ENCODE measurements at places on chromosomes 11 and 22.

DNA sequence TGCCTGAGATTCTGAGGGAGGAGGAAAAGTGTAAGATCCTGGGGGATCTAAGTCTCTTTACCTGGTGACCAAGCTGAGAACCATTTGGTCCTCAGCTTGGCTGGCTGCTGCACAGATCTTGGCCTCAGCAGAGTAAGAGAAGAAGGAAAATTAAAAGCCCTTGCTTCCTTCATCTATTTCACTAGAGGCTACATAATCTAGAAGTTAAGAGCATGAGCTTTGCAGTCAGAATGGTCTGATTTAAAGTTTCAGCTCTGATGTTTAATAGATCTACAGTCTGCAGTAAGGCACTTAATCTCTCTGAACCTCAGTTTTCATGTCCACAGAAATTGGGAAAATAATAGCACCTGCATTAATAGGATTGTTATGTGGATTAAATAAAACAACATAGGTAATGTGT is 3.1 kb upstream of the ZBTB16 start:
- no peak for DNase-seq

GRCh38 chr22:38861927-38862326 is 10.1 kb downstream of the CBX6 start:
- no peak for DNase-seq

- no peak for DNase-seq
Measured at GRCh38 chr11:130214861-130215530, 55.4 kb downstream of the ST14 start.

DNA sequence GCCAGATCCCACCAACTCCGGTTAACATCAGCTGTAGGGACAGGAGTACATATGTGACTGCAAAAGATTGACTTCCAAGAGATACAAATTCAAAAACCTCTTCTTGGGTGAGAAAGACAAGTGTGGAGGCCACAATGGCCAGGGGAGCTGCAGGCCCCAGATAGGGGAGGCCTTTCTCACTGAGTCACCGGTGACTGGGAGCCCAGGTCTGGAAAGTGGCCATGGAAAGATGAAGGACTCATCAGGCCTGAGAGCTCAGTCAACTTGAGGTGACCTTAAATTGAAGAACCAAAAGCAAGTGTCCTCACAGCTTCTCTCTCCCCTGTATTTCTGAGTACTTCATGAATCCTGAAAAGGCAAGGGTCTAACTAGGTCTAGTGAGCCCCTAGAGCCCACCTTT is 90.4 kb upstream of the CLPB start:
- peak; percentile 59 for DNase-seq

DNA sequence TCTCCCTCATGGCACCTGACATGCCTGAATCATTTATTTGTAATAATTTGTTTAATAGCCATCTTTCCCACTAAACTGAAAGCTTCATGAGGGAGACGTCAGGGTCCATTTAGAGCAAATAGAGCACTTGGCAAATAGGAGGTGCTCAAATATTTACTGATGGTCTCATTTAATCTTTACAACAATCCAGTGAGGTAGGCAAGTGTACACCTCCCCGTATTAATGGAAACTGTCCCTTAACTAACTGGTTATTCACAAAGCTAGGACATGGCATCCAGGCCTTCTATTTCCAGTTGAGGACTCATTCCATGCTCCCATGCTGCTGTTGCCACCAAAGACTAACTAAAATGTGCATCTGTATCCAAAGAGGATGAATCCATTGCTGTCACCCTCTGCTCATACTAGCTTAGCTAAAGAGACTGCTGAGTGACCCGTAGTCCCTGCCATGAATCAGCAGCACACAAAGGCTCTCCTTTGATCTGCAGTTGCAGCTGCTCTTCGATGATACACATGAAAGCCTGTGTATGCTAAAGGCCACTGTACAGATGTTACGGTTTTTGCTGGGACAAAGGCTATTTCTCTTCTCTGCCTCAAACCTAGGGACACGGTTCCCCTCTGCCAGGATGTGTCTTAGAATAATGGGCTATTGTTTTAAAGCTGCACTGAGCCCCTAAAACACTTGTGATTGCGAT is 82.6 kb downstream of the RAB30 start:
- no peak for DNase-seq

- DNase-seq = no peak
Measured at GRCh38 chr22:38403812-38404211, 51.2 kb downstream of the KCNJ4 start.

- DNase-seq = peak; percentile 74
Measured at GRCh38 chr22:50306753-50307749, at the start of gene PLXNB2. TSS of gene PLXNB2 (minus strand) at chr22:50307646. CDS start at chr22:50290584, 17,062 bp downstream.

GRCh38 chr22:17152971-17153370 is 6.1 kb downstream of the HDHD5 start:
- no peak for DNase-seq

GRCh38 chr11:75653532-75653931 is 15.3 kb downstream of the MAP6 start:
- no peak for DNase-seq

DNA sequence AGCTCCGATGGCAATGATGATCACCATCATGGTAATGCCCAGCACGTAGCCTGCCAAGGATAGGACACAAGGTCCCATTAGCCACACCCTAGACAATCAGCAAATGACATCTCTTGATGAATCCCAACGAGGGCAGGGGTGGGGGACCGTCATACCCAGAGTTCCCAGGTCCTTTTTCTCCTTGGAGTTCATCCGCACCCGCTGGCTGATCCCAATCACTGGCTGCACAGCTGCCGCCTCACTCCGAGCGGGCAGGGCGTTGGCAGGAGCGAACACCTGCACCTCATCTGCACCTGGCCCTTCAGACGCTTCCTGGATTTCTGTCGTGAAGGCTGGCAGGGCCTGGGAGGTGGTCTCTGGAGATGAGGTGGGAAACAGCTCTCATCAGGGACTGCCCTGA is 2.9 kb downstream of the PIK3IP1 start:
- no peak for DNase-seq

DNA sequence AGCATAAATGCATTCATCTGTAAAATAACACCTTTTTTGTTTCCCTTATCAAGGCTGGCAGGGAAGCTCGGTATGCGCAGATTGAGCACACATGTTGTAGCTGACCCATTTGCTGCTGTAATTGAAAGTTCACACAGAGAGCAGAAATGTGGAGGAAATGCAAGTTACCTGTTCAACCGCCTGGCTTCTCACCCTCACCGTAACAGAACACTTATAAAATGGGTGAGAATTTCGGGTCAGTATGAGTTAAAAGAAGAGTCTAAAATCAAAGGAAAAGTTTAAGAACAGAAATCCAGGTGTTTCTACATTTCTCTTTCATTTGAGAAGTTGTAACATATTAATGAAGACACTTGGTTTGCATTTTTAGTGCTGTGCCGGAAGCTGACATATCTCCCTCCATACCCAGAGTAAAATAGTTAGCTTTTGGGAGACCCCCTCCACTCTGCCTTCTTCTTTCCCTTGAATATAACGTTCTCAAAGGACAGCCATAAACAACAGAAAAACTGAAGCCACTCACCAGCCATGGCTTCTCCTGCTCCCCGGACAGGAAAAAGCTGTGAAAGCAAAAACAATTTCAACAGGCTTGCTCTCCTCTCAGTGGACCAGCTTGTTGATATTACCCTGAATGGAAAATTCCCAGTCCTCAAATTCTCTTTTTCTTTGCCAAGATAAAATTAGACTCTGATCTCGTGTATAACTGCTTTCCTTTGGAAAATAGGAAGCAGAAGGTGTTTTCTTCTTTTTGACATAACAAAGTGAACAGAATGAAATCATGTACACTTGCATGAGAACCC is at the start of gene CASP12:
Gene CASP12 (minus strand): TSS at position 570 of the 794 bp plus-strand sequence.
- no peak for DNase-seq

- no peak for DNase-seq
Measured at GRCh38 chr11:129722529-129722928, 93.1 kb upstream of the TMEM45B start.

- peak; percentile 5 for DNase-seq
Measured at GRCh38 chr11:123357990-123358827, 71.9 kb upstream of the GRAMD1B start.

DNA sequence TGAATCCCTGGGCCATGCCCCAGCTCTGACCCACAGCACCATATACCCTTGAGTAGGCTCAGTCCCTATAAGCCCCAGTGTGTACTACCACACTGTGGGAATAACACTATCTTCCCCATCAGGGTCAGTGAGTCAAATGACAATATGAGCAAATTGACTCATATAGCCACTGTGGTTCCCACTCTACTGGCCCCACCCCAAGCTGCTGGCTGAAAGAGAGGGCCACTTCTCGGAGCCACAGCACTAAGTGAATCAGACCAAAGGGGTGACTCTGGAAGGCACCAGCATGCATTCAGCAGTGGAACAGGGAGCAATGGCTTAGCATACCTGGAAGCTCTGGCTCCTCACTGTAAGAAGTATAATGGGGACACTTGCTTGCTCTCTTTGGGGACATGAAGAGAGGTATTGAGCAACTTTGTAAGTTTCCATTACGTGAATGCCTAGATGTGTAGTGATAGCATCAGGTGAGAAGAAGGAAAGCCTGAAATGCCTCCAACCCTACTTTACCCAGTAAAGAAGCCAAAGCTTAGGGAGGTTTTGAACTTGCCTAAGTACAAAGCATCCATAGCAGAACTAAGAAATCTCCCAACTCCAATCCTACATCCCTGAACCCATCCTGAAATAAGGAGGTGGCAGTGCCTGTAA is 13.5 kb downstream of the CD59 start:
- peak; percentile 89 for DNase-seq

DNA sequence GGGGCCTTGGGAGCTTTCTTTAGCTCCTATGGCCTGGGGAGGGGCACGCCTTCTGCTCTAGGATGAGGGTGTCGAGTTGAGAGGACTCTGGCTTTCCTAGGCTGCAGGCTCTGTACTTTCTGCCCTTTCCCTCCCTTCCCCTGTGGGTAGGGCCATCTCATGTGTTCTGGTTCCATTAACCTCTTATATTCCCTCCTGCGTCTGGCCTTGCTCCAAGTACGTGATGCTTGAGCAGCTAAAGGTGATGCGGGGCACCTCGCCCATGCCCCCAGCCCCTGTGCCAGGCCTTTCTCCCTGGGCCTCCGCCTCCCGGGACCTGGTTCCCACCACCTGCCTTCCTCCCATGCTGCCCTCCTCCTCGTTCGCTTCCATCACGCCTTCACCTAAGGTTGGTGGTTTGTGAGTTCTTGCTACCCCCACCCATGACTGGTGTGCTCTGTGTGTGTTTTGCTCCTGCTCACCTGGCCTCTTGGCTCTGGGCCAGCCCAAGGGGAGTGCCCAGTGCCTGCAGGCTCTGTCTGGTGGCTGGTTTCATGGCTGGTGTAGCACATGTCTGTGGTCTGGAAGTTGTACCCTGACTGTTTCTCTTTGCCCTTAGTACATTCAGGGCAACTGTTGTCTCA is 34.1 kb downstream of the PHLDB1 start:
- no peak for DNase-seq

DNA sequence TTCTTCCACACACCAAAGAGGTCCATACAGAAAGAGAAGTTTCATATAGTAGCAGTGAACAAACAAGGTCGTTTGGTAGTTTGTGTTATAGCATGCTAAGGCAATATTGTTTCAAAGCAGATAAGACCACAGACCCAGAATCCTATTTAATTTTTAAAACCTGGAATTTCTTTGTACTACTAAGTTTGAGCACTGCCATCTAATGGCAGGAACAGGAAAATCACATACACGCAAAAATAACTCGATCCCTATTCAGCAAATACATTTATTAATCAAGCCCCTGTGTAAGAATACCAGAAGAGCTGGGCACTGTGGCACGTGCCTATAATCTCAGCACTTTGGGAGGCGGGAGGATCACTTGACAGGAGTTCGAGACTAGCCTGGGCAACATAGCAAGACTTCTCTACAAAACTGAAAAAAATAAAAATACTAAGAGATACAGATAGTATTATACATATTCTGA is 2.9 kb upstream of the BTBD10 start:
- DNase-seq = peak; percentile 61

DNA sequence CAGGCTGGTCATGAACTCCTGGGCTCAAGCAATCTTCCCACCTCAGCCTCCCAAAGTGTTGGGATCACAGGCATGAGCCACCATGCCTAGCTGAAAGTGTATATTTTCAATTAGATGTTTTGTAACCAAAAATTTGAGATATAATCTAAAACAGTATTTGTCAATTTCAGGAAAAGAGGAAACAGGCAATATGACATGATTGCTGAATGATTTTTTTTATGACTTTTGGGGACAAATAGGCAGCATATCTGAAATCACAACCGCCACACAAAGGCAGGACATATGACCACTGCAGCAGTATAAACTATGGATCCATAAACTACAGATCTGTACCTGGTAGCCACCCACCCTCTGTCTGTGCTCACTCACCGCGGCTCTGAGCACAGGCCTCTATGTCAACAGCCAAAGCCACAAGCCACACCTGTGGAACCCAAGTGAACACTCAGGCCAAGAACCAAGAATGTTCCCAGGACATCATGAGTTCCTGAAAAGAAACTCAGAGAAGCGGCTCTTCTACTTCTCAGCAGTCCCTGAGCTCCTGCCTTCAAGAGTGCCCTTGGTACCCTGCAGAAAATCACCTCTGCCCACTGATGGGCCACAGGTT is 22.5 kb downstream of the PISD start:
- DNase-seq = no peak

GRCh38 chr22:22110548-22111266 is 128.1 kb upstream of the TOP3B start:
- peak; percentile 57 for DNase-seq

Measured in fibroblast of mammary gland (primary cell).